ENCODE measurements at places on chromosomes 3 and 15.

DNA sequence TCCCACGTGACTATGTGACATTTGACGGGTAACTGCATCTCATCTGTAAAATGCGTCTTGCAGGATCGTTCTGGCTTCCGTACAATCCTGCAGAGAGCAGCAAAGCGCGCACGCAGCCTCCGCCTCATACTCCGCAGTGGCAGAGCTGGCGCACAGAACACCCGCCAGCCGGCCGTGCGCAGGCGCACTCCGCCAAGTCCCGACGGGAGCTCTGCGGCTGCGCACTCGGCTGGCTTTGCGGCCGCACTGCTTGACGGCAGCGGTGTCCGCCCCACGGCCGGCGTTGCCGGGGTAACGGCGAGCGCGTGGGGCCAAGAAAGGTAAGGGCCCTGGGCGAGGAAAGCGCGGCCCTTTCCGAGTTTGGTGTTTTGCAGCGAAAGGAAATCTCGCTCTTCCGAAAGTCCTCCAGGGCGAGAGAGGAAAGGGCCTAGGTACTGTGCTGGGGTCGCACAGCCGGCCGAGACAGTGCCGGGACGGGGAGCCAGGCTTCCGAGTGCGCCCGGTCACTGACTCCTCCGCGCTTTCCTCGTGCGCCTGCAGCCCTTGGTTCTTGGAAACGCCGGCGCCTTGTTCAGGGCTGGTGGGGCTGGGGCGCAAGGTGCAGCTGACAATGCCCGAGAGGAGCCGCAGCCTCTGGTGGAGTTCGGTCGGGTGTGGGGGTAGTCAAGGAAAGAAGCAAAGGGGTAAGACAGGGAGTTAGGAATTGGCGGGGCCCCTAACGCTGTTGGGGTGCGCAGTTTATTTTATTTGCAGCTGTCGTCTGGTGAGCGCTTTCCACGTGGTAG is at the start of gene TSEN2:
TSS of gene TSEN2 (plus strand) at position 283 of the 785 bp plus-strand sequence. CDS start 5,321 bp downstream, outside the sequence.
- no peaks in the 10 kb centered on the region for H3K27me3 ChIP-seq
- peak within 1 kb of the TSS; percentile 47 for H3K4me3 ChIP-seq
- DNase-seq: peak; percentile 90
- peak within 1 kb of the TSS; percentile 3 for H3K27ac ChIP-seq

GRCh38 chr3:72887705-72888545 is at the start of gene GXYLT2:
Gene GXYLT2 (plus strand): TSS chr3:72888046. CDS start chr3:72888234, 188 bp downstream.
- H3K4me3 ChIP-seq: peak within 1 kb of the TSS; percentile 92
- H3K27ac ChIP-seq: peak within 1 kb of the TSS; percentile 23
- H3K36me3 ChIP-seq: no peaks in the 10 kb centered on the region
- H3K4me1 ChIP-seq: peaks cover 49% of the 10 kb centered on the region

GRCh38 chr3:177438596-177439220 is 241.4 kb upstream of the TBL1XR1 start:
- H3K27me3 ChIP-seq: no peaks in the 10 kb centered on the region
- H3K4me3 ChIP-seq: no peak overlapping the region
- H3K4me1 ChIP-seq: peaks cover 6% of the 10 kb centered on the region
- no peaks in the 10 kb centered on the region for H3K36me3 ChIP-seq
- DNase-seq: no peak

- no peaks in the 10 kb centered on the region for H3K27me3 ChIP-seq
- no peaks in the 10 kb centered on the region for H3K4me1 ChIP-seq
- H3K27ac ChIP-seq: no peak overlapping the region
- no peaks in the 10 kb centered on the region for H3K36me3 ChIP-seq
- DNase-seq: no peak
These were observed 88.9 kb downstream of the CLSTN2 start for GRCh38 chr3:140023616-140024530.

DNA sequence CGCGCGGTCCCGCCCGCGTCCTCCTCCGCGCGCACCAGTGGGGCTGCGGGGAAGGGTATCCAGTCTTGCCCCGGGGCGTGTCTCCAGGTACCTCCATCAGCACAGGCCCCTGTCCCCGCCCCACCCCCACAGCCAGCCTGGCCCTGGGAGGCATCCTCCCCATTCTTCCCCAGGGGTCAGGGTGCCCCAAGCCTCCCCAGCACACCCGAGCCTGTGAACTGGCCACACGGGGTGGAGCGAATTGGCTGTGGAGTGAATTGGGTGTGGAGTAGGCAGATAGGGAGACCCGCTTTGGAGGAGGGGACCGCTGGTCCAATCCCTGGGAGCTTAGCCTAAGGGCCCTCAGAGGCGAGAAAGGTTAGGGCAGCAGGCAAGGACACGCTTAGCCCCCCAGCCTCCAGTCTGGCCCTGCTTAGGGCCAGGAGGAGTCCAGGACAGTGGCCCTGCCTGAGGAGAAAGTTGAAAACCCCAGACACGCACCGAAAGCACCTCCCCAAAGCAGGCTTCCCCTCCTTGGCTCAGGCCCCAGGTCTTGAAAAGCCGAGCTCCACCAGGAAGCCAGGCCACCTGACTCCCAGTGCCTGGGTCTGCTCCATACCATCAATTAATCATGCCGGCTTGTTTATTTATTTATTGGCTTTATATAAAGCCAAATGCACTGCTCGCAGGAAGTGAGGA is 107.7 kb upstream of the SLC6A11 start:
- peaks cover 59% of the 10 kb centered on the region for H3K27me3 ChIP-seq
- no peaks in the 10 kb centered on the region for H3K36me3 ChIP-seq
- no peaks in the 10 kb centered on the region for H3K4me1 ChIP-seq
- no peak overlapping the region for H3K27ac ChIP-seq
- no peak overlapping the region for H3K4me3 ChIP-seq
- DNase-seq: no peak

DNA sequence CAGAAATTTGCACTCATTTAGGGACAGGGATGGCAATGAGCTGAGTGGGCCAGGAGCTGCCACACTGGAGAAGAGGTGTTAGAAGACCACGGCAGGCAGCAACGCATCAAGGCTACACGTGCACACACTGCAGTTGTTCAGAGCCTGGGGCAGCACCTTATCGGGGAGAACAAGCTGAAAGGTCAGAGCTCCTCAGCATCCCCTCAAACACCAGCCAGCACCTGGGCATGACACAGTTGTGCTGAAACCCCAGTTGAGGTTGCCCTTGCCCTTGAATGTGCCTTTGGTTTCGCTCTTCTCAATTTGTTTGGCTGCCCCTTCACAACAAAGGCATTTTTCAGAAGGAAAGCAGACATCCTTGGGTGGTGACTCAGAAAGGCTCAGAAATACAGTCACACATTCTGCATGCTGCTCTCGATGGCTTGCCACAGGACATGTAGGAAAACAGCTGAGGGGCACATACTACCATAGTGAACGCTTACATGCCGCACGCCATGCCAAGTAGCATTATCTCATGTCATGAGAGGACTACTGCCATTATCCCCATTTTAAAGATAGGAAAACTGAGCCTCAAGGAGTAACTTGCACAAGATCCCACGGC is 57.6 kb downstream of the ST8SIA2 start:
- no peaks in the 10 kb centered on the region for H3K36me3 ChIP-seq
- DNase-seq: no peak
- no peak overlapping the region for H3K27ac ChIP-seq
- H3K4me1 ChIP-seq: no peaks in the 10 kb centered on the region
- H3K4me3 ChIP-seq: no peak overlapping the region
- peaks cover 22% of the 10 kb centered on the region for H3K27me3 ChIP-seq

DNA sequence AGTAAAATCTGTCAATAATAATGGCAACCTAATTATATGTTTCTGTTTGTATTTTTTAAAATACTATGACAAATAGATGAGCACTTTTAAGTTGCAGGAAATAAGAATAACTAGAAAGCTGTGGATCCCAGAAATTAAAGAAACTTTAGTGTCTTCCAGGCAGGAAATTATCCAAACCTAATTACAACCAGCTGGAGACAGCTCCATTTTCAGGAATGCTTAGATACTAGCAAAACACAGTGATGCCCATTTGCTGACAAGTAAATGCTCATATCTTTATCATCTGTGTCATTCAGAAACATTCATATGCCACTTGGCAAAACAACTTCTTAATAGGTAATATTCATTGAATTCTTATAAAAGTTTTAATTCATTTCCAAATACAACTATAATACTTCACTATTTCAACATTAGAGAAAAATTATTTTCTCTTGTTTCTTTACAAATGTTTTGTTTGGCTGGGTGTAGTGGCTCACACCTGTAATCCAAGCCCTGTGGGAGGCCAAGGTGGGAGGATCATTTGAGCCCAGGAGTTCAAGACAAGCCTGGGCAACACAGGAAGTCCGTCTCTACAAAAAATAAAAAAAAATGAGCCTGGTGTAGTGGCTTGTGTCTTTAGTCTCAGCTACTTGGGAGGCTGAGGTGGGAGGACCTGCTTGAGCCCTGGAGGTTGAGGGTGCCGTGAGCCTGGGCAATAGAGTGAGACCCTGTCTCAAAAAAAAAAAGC is 169.1 kb upstream of the TSPAN3 start:
- H3K4me1 ChIP-seq: peaks cover 3% of the 10 kb centered on the region
- H3K36me3 ChIP-seq: peaks cover 6% of the 10 kb centered on the region
- no peaks in the 10 kb centered on the region for H3K27me3 ChIP-seq
- no peak overlapping the region for H3K27ac ChIP-seq
- H3K4me3 ChIP-seq: no peak overlapping the region
- no peak for DNase-seq

GRCh38 chr3:79140708-79141107 is 627.1 kb downstream of the ROBO1 start:
- no peak for DNase-seq
- no peaks in the 10 kb centered on the region for H3K36me3 ChIP-seq
- no peaks in the 10 kb centered on the region for H3K4me1 ChIP-seq
- H3K27ac ChIP-seq: no peak overlapping the region
- no peak overlapping the region for H3K4me3 ChIP-seq
